ENCODE measurements at places on chromosomes 6 and 20. TPM values are rescaled to one million over a fixed set of nuclear protein-coding genes. Genes with fewer than 3 reads are reported as not detected.

TRAPPC3L gene
- polyA plus RNA-seq, result 0.02 TPM

OPRM1 gene
- not detected for polyA plus RNA-seq

CNR1 gene
- 6.9 TPM for polyA plus RNA-seq

ZC2HC1B gene
- not detected for polyA plus RNA-seq

All from adipose tissue (tissue), 3 donors.